ENCODE measurements at places on chromosomes 6 and 20. TPM values are rescaled to one million over a fixed set of nuclear protein-coding genes. Genes with fewer than 3 reads are reported as not detected.

DNA sequence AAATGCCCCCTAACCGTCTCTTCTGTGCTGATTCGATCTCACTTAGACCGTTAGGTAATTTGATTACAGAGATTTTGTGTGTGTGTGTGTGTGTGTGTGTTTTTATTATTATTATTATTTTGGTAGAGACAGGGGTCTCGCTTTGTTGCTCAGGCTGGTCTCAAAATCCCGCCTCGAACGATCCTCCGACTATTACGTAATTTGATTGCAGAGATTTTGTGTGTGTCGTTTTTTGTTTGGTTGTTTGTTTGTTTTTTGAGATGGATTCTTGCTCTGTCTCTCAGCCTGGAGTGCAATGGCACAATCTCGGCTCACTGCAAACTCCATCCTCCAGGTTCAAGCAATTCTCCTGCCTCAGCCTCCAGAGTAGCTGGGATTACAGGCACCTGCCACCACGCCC is 28.3 kb downstream of the FOXF2 start:
- no peak for DNase-seq

DNA sequence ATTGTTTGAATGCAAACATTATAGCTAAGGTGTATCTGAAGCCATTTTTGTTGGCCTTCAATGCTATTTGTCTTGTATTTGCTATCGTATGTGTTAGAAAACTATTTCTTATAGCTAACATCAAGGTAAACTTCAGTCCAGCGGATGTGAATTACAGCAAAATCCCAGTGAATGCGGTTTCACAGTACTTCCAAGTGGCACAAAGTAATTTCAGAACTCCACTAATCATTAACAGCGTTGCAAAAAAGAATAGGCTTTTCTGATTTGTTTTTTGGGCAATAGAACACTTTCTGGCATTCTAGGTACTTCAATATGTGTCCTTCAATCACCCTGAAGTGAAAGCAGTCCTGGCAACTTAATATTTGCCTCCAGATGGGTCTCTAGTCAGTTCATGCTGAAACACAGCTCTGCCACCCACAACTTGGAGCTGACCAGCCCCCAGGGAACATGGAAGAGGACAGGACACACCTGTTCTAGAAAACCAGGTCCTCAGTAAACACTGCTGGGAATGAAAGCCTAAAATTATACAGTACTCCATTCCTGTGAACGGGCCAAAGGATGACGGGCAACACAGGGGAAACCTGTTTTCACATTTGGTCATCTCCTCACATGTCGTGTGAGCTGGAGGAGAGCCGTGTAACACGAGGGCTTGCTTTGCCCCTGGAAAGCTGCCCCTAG is 9.7 kb upstream of the MRPS10 start:
- no peak for DNase-seq

Gene PRRT1
- 6.2 TPM for total RNA-seq

DNA sequence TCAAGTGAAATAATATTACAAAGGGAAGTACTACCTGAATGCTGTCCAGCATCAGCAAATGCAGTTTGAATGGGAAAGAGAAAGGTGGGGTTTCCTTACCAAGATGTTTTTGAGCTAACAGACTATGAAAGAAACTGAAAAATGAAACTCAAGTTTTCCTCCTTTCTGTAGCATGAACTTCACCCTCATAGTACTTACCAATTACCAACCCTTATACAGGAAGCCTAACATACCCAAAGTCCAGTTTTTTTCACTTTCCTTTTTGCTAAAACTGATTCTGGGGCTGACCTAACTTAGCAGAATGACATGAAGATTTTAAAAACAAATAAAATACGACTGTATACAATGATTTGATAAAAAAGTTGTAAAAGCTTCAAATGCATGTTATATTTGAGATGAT is 5.2 kb downstream of the ZNFX1 start:
- DNase-seq = no peak

DNA sequence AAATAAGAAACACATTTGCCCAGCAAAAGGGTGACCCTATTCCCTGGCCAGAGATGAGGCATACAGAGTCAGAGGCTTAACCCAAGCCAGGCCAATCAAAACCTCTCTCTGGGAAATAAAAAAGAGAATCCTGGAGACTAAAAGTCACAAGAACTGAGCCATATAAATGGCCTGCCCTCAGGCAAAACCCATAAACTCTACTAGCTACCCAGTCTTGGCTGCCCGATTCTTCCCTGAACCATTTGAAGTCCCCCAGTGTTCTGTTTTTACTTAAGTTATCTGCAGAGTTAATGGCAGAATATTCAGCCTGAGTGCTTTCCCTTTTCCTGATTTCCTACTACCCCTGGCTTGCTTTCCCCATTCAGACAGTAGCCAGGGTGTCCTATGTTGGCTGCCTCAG is 13.9 kb downstream of the KCNK15 start:
- DNase-seq = no peak

DNA sequence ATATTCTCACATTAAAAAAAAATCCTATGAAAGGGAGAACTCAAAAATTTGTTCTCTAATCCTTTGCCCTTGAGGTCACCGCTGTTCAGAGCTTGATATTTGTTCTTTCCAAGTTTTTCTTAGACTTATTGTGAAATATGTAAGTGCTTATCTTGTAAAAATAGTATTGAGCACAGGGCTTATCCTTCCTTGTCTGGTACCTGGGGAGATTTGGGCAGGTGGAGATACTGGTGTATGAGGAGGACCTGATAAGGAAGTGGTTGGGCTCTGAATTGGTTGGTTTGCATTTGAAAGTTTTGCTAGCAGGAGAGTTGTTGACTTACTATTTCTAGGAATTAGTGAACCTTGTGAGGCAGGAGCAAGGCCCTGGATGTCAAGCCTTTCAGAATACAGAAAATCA is 28.9 kb upstream of the ANKEF1 start:
- DNase-seq = no peak

Gene RNF182
- 5.8 TPM for total RNA-seq

Gene RSPO3
- 1.5 TPM for total RNA-seq

Gene EFCAB8
- total RNA-seq = 9.5 TPM

- DNase-seq = no peak
Measured at GRCh38 chr20:46946796-46947195, 52.2 kb downstream of the EYA2 start.

Gene C6orf15
- total RNA-seq = not detected

DNA sequence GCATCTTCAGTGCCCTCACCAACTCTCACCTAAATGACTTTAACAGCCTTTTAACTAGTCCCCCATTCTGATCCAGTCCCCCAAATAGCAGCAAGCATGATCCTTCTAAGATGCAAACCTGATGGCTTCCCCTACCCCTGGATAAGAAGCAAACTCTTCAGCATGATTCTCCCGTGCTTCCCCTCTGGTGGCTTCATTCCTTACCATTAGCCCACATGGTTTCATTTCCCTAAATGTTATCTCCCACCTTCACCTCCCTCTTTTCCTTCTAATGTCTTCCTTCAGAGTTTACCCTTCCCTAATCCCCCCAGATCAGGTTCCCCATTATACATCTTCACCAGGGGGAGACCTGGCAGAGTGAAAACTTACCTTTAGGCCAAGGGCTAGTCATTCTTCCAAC is 4.0 kb upstream of the RAB5IF start:
- DNase-seq = no peak

DNA sequence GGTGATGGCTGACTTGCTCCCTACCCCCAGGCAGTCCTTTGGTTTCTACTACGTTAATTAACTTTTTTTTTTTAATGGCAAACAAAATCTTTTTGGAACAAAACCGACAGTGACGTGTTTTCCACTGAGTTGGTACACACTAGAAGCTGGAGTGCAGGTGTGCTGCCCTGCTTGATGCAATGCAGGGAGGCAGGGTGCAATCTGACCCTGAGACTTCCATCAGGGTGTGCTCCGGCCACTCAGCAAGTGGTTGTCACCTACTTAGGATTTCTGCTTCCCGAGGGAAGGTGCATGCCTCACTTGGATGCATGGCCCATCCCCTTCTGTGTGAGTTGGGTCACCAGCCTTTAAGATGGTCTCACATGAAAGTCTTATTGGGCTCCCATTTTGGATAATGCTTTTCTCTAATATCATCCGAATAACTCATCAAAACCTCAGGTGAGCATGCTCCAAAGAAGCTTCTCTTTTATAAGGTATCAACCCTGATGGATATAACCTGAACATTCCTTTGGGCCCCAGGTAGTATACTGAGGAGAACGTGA is 14.0 kb downstream of the RREB1 start:
- no peak for DNase-seq

DNA sequence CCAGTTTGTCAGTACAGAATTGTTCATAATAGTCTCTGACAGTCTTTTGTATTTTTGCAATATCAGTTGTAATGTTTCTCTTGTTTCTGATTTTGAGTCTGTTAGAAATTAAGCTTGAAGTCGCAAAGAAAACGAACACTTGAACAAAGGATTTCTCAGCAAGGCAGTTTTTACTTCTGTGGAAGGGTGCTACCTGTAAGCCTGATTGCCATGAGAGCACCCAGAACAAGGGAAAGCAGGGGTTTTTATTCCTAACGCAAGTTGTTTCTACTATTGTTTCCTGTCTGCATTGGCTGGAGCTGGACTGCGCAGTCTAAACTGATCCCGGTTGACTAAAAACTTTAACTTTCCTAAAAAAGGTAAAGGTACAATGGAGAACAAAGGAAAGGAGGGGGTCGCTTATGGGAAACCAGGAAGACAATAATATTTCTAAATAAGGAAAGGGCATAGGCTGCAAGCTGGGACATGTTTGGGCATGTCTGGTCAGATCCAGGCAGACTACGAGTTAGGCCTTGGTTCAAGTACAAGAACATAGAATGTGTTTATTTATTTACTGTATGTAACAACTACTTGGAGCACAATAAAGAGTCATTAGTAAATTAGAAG is 28.5 kb downstream of the HLA-B start:
- no peak for DNase-seq

Gene TMEM200A
- total RNA-seq = 3.6 TPM

DNA sequence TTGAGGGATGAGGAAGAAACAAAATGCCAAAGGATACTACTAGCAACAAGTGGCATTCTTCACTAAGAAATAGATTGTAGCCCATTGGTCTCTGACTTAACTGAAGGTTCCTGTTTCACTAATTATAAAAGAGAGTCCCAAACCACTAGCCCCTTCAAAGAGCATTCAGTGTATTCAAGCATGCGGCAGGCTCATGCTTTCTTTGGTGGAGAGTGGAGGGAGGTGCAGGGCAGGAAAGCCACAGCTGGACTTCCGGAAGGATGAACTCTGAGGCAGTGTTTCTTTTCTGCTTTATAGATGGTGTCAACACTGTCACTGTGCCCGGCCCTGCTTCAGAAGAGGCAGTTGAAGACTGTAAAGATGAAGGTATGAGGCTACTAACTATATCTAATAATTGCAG is 636.1 kb downstream of the KIF16B start:
- DNase-seq = no peak

DNA sequence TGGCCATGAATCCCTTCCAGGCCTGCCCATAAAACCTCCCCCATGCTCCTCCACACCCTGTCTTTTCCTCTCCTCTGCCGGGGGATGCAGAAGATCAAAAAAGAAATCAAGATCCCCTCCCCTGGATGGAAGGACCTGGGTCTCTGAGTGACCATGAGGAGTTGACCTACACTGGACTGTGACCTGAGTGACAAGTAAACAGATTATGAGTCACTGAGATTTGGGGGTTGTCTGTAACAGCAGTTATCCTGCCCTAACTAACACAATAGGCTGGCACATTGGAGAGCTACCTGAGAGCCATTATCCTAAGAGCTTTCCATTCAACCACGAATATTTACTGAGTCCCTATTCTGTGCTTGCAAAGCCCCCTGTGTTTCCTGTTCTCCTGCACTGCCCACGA is 28.4 kb upstream of the SIRPA start:
- DNase-seq = no peak

DNA sequence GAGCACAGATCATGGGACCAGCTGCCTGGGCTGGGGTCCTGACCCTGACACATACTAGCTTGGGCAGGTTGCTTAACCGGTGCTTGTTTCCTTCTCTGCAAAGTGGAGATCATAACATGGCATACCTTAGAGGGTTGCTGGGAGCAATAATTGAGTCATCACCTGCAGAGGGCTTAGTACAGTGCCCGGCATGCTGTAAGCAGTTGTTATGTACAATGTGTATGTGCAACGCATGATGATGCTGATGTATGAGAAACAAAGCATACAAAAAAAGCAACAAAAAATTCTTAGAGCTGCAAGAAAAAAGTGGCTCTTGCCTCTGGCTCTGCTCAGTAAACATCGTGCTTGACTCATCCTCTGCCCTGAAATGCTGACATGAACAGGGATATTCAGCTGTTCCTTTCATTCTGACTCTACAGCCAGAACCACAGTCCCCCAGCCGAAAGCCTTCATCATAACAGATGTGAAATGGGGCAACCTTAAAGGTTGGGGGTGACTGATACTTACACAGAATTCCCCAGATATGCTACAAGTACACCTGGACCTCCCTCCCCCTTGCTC is 91.7 kb downstream of the CLIC5 start:
- no peak for DNase-seq

DNA sequence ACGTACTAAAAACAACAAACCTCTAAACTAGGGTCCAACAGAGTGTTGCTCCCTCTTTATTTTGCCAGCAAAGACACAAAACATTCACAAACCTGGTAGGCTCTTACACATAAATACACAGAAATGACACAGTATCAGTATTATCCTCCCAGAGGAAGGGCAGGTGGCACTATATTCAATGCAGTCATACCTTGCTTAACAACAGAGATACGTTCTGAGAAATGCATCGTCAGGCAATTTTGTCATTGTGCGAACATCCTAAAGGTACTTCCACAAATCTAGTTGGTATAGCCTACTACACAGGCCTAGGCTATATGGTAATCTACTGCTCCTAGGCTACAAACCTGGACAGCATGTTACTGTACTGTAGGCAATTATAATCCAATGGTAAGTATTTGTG is 9.6 kb downstream of the ZBTB2 start:
- no peak for DNase-seq

Gene DNAH8
- total RNA-seq = 23.7 TPM

DNA sequence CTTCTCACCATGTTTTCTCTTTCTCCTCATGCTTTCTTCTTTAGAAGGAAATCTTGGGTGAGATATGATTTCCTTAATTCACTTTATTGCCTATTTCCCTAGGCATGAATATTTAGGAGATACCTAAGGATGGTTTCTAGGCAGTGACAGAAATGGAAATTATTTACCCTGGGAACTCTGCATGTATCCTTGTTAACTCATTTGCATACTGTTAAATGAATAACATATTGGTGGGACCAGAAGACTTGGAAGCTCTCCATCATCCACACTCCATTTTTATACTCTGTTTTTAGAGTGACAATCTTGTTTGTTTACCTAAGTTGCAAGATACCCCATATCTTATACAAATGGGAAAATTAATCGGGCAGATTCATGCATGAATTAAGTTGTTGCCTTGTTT is 285.7 kb downstream of the RNF144B start:
- DNase-seq = no peak

DNA sequence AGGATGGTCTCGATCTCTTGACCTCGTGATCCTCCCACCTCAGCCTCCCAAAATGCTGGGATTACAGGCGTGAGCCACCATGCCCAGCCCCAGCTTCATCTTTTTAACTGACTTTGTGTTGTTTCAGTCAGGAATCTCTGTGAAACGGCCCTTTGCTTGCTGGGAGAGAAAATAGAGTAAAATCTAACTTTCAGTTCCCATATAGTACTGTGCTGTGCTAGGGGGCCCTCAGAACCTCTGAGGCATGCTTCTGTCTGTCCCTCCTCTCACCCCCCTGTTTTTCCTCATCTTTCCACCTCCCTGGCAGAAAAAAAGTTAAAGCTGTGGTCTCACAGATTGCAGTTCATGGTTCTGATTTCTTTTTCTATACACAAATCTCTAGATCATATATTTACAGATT is 48.4 kb downstream of the LRP11 start:
- no peak for DNase-seq

- no peak for DNase-seq
Measured at GRCh38 chr6:42294759-42295158, 77.1 kb upstream of the MRPS10 start.
